SK-N-MC (cell line): ENCODE measurements at places on chromosomes 6 and 20.

DNA sequence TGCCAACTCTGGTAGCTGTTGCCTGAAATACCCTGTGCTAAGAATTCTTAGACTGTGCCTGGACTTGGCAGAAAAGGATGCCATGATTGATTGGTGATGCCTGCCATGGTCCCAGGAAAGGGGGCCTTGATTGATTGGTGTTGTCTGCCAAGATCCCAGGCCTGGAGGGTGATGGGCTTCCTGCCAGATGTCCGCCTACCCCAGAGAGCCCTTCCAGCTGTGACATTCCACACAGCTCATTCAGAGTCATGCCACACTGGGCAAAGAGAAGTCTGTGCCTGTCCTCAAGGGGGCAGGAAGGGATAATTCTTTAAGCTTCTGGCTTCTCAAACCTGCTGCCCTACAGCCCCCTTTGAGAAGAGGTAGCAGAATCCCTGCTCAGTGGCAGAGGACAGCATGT, 24.6 kb downstream of the RIMS4 start:
- DNase-seq: no peak

DNA sequence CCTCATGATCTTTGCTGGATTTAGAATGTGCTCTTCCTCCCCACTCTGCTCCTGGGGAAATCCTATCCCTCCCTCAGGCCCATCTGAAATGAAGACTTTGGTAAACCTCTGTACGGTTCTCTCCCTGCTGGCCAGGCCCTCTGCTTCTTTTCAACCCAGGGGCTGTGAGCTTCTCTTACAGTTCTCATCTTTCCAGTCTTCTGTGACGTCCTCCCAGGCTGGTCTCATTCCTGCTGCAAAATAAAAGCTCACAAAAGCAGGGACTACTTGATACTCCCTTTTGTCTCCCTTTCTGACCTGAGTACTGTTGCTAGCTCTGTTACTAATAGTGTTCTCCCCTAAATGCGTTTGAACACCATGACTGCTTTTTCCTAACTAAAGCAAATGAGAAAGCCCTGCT, 46.3 kb downstream of the UNC5CL start:
- no peak for DNase-seq

GRCh38 chr20:1623501-1624205, 3.8 kb upstream of the SIRPB1 start:
- DNase-seq: no peak

GRCh38 chr6:13457577-13457976, 29.8 kb downstream of the GFOD1 start:
- DNase-seq: no peak

DNA sequence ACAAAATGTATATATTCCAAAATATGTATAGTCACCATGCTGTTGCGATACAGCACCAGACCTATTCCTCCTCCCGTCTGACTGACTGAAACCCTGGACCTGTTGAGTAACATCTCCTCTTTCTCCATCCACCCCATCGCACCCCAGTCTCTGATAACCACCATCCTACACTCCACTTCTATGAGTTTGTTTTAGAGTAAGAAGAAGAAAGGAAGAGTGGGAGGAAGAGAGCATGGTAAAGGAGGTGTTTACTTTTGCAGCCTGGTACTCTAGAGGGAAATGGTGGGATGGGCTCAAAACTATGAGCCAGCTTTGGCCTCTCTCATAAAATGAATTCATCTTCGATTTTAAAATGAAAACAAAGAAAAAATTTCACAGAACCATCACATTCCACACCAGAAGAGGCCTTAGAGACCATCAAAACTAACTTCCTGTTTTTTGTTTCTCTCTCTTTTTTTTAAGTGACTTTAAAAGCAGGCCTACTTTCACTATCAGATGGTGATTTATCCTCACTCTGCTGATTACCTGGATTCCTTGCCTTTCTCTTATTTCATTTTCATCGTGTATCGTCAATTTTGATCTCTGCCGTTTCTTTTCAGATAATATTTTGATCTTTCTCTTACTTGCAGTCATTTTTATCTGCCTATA, 16.8 kb upstream of the FUCA2 start:
- DNase-seq: no peak

- DNase-seq: no peak
These were observed 1.9 kb downstream of the PPP1R3D start for GRCh38 chr20:59938221-59938620.

- no peak for DNase-seq
These were observed 125.1 kb downstream of the MRPL14 start for GRCh38 chr6:44002067-44002592.
